ENCODE measurements at places on chromosomes 4 and X.

GRCh38 chr4:26583538-26583864 is 383 bp upstream of the TBC1D19 start:
- DNase-seq: no peak

GRCh38 chr4:836750-837301 is 10.9 kb upstream of the CPLX1 start:
- DNase-seq: no peak

DNA sequence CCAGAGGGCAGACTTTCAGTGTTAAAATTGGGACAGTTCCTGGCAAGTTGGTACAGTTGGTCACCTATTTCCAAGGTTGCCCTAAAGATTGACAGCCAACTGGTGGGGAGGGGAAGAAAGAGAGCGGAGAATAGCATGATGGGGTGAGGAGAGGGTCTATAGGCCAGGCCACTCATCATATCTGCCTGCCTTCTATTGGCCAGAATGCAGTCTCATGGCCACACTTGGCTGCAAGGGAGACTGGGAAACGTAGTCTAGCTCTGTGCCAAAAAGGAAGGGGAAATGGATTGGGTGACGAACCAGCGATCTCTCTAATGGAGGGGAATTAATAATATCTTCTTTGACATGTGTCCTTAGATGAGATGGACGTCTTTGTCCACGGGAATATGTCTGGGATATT is 197.4 kb upstream of the ATP6AP2 start:
- DNase-seq: no peak

DNA sequence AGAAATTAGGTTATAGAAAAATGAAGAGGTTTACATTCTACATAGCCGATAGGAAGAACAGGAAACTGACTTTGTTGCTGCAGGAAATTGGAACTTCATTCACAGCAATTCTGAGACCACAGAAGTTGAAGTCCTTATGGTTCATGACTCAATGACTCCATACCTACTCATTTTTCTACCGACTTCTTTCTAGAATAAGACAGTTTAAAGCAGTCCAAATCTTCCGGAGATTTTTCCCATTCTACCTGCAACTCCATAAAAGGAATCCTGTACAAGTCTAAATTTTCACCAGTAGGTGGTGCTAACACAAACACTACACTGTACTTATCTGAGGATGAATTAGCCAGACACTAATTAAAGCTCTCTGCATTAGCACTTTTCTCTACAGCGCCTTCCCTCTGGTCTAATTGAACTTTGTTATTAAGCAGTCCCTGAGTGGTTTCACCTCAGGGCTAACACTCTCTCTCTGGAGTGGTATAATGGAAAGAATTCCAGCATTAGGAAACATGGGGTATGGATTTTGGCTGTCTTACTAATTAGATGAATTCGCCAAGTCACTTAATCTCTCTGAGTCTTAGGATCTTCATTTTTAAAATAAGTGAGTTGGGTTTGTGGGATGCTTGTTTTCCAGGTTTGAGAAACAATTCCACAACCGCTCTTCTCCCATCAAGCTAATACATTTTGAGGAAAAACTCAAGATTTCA is 167.9 kb downstream of the SMIM20 start:
- peak; percentile 15 for DNase-seq

DNA sequence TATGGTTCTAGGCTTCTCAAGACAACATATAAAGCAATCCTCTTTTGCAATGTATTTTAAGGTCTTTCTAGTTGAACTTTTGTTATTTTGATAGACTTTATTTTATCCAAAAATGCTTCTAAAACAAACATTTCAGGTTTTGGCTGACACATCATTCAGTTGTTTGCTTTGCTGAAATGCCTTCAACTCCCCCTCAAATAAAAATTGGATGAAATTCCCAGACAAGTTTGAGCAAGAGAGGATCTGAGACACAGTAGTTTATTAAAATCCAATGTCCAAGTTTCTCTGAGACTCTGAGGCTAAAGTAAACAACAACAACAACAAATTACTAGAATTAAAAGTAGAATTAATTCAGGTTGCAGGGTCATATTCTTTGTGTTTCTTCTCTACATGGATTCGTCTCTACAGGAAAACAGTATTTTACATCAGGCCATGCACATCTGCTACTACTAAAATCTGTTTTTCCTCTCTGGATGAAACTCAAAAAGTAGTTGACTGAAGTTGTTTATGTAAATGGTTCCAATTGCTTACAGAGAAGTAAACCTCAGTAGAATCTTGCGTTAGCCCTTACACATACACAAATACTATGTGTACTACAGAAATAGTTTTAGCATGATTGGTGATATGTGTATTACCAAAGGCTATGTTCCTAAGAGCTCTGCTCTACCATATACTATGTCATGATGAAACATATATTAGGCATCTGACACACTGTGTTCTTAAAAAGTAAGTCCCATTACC is 64.9 kb downstream of the PRSS12 start:
- DNase-seq: no peak

- peak; percentile 15 for DNase-seq
These were observed 121.5 kb downstream of the DCTD start for GRCh38 chr4:182795446-182796238.

GRCh38 chr4:64068096-64068495 is 341.2 kb downstream of the TECRL start:
- DNase-seq: no peak

Data from SHP77 treated with DMSO at 0.1 percent for 48 hours (cell line).